Substantia nigra (tissue), 51 donors: ENCODE measurements at places on chromosomes 4 and X.

GRCh38 chr4:175035905-175036304 is 117.7 kb downstream of the ADAM29 start:
- no peak for DNase-seq

DNA sequence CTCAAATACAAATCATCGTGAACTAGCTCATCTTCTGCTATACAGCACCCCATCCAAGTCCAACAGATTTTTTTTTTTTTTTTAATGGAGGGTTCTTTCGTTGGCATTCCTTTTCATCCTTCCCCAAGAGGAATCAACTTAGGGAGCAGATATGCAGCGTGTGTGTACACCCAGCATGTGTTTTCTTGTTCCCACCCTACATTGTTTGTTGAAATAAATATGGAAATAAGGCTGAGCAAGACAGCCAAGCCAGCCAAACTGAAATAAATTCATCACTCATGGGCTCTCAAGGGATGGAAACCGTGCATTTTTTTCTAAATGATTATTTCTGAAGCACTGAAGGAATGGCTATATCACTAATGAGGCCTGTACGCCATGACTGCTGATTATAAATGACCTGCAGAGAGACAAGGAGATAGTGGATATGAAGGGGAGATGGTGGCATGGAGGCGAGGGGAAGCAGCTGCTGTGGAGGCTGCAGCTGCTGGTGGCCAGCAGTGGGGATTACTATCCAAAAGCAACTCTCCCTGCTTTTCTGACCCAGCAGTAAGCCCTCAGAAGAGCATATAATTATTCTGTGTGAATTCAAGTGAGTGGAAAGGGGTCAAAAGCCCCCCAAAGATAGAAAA is 173.9 kb downstream of the MGST2 start:
- no peak for DNase-seq

- no peak for DNase-seq
Observed at GRCh38 chrX:23908219-23909004, 606 bp downstream of the CXorf58 start.

GRCh38 chr4:80876810-80877209 is 153.7 kb upstream of the BMP3 start:
- no peak for DNase-seq

DNA sequence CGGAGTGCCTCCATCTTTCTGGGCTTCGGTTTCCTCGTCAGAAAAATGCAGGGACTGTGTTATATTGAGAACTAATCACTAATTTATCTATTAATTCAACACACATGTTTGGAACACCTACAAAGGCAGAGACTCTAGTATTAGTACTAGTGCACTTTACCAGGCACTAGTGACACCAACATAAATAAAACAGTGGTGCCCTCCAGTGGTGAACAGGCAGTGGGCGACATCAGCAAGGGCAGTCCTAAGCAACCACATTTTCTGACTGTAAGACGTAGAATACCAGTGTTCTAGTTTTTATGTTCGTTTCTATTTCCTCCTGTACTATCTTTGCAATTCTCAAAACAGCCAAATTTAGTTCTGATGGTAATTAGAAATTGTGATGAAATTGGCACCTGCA is 69.1 kb upstream of the UCP1 start:
- DNase-seq, result no peak

DNA sequence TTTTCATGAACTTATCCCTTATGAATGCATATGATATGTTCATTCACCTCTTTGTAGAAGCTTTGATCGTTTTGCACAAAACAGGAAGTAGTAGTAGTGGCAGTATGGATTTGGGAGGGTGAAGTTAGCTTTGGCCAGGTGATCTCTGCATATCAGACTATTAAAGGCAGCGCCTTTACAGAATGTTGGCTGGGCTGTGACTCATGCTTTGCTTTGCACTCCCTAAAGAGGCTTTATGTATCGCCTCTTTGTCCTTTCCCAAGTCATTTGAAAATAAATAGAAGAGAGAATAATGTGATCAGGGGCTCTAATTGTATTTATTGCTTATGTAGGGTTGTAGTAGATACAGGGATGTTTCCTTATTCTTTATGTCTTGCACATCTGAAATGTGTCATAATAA is 50.4 kb downstream of the SHROOM3 start:
- DNase-seq, result no peak

- no peak for DNase-seq
Observed at GRCh38 chr4:169840554-169840953, 82.8 kb upstream of the HPF1 start.

GRCh38 chrX:153633048-153633447 is 14.0 kb upstream of the DUSP9 start:
- no peak for DNase-seq

- no peak for DNase-seq
Observed at GRCh38 chr4:25466966-25467697, 90.1 kb downstream of the ANAPC4 start.

DNA sequence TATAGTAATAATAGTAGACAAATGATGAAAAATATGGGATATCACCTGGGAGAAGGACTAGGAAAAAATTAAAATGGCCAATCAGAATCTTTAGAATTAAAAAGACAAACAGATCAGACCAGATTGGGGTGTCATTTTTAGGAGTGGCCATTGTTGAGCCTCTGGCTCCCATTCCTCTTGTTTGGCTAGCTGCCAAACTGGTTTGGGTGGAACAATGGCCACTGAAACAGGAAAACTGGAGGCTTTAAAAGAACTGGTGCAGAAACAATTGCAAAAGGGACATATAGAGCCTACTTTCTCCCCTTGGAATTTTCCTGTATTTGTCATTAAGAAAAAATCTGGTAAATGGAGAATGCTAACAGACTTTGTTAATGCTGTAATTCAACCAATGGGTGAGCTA is 294.8 kb upstream of the DKK2 start:
- no peak for DNase-seq

DNA sequence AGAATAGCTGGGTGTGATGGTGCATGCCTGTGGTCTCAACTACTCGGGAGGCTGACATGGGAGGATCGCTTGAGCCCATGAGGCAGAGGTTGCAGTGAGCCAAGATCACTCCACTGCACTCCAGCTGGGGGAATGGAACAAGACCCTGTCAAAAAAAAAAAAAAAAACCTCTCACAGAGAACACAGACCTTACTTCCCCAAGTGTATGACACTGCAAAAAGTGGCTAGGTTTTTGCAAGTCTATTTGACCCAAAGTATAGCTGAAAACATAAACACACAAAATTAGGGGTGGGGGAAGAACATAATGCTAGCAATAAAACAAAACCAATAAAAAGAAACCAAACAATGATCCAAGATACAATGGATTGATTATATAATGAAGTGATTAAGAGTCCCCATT is 6.7 kb downstream of the LAMP2 start:
- DNase-seq, result no peak

GRCh38 chr4:135256111-135256510 is 1054.5 kb upstream of the PABPC4L start:
- no peak for DNase-seq
